ENCODE measurements at places on chromosomes 7 and 10. TPM values are rescaled to one million over a fixed set of nuclear protein-coding genes. Genes with fewer than 3 reads are reported as not detected.

- no peak for DNase-seq
Observed at GRCh38 chr10:130809761-130810515, 501.6 kb downstream of the TCERG1L start.

DNA sequence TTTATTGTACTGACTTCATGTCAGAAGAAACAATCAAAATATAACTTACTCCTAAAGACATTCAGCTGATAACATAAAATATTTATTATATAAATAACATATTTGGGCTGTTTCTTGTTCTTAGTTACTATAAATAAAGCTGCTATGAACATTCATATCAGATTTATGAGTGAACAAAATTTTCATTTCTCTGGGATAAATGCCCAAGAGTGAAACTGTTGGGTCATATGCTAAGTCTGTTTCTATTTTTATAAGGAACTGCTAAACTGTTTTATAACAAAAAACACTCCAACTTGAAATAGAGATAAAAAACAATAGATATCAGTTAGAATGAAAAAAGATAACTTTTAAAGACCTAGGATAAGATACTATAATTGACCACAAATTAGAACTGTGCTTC is 26.5 kb upstream of the CC2D2B start:
- peak; percentile 28 for DNase-seq

DNA sequence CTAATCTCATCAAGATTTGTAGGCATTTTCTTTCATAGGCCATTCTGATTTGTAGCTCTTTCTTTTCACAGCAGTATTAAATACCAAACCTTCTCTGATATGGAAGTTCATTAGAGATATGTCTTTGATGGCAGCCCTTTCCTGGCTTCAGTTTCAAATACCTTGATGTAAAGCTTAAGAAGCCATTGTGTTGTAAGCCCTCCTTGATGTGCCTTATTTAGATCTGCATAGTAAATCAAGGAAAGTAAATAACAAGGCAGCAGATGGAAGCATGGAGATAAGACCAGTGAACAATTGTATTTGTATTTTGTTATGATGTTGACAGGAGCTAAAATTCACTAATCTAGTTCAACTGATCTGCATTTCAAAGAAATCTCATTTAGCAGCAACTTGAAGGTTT is 234.9 kb upstream of the PPP1R3A start:
- DNase-seq, result no peak

PTPRN2 gene
- polyA plus RNA-seq, result 9.2 TPM

SHTN1 gene
- polyA plus RNA-seq, result 27.8 TPM
